ENCODE measurements at places on chromosomes 1 and 21.

DNA sequence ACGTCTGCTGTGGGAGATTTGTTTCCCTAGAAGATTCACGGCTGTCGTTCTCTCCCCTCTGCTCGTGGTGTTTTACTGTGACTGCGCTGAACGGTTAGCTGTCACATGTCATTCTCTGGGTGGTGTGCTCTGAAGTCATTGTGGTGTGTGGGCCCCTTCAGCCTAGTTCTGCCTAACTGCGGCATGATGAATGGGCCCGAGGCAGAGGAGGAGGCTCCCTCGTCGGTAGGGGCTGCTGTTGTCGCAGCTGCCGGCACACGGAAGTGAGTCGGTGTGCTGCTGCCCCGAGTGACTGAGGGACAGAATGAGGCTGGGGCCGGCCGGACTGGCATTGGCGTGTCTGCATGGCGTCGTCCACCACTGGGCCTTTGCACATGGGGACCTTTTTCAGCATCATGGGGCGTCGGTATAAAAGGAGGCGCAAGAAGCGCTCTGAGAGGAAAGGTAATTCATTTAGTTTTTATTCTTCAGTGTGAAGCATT lies 77.9 kb downstream of the ADARB1 start:
- peaks cover 3% of the 10 kb centered on the region for H3K4me1 ChIP-seq
- peak; percentile 65 for DNase-seq
- no peaks in the 10 kb centered on the region for H3K36me3 ChIP-seq
- no peaks in the 10 kb centered on the region for H3K27me3 ChIP-seq

DNA sequence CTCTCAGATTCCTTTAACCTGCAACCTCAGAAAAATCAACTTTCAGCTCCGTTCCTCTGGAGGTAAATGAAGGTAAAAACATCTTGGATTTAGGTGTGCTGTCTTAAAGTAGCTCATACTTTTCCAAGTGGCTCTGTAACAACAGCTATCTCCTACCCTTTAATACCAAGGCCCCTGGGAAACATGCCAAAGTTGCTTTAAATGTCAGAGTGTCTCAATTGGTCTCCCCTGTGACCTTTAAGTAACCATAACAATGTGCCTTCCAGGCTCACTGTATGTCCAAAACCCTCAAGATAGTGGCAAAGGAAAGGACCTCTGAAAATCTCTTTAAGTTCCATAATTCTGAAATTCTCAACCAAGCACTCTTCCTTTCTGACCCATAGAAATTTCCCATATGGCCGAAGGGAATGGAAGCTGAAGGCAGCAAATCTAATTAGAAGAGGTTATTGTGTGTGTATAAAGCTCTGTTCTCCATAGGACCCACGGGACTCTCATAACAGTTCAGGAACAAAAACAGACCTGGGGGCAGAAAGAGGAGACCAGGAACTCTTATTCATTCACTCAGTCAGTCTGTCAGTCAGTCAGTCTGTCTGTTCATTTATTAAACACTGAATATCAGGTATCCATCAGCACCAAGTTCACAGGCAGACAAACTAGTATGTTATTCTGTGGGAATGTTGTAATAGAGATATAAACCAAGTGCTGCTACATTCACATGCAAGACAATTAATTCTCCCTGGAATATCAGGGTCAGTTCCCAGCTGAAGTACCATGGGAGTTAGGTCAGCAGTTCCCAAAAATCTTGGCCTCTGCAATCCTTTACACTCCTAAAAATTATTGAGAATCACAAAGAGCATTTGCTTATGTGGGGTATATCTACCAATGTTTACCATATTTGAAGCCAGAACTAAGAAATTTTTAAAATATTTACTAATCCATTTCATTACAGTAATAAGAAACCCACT lies 19.1 kb downstream of the ASTN1 start:
- H3K4me1 ChIP-seq, result no peaks in the 10 kb centered on the region
- DNase-seq, result no peak
- no peak overlapping the region for H3K4me3 ChIP-seq
- H3K36me3 ChIP-seq, result no peaks in the 10 kb centered on the region

DNA sequence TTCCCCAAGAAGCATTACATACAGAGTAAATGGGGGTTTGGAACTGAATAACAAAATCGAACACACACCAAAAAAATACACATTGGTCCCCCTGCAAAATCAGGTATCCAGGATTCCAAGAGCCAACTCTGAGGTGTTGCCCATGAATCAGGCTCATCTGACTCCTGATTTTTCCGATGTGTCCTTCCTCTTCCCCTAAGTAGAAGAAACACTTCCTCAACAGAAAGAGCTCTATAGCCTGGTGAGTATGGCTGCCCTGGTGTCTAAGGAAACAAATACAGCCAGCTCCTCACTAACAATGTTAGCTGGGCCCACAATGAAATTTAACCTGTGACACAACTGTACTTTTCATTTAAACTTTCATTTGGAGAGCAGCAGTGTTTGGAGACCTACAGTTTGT lies 33.6 kb downstream of the ERI3 start:
- H3K27ac ChIP-seq, result no peak overlapping the region
- H3K4me1 ChIP-seq, result no peaks in the 10 kb centered on the region
- H3K36me3 ChIP-seq, result peaks cover 3% of the 10 kb centered on the region
- no peaks in the 10 kb centered on the region for H3K27me3 ChIP-seq
- no peak for DNase-seq

- H3K4me3 ChIP-seq, result no peak overlapping the region
- H3K27ac ChIP-seq, result no peak overlapping the region
- H3K36me3 ChIP-seq, result no peaks in the 10 kb centered on the region
- peak; percentile 80 for DNase-seq
- no peaks in the 10 kb centered on the region for H3K4me1 ChIP-seq
Observed at GRCh38 chr1:182120411-182121258, 59.1 kb upstream of the ZNF648 start.

- peaks cover 2% of the 10 kb centered on the region for H3K4me1 ChIP-seq
- H3K27me3 ChIP-seq, result no peaks in the 10 kb centered on the region
- H3K36me3 ChIP-seq, result no peaks in the 10 kb centered on the region
- DNase-seq, result peak; percentile 80
- no peak overlapping the region for H3K4me3 ChIP-seq
- H3K27ac ChIP-seq, result peak overlapping the region; percentile 25
Observed at GRCh38 chr1:241156231-241156965, 200.6 kb downstream of the RGS7 start.

GRCh38 chr1:74857676-74858075 lies 124.7 kb downstream of the TYW3 start:
- no peaks in the 10 kb centered on the region for H3K4me1 ChIP-seq
- no peaks in the 10 kb centered on the region for H3K36me3 ChIP-seq
- no peak for DNase-seq
- no peak overlapping the region for H3K4me3 ChIP-seq

GRCh38 chr1:165376811-165377311 lies 20.3 kb upstream of the LMX1A start:
- no peak overlapping the region for H3K27ac ChIP-seq
- H3K27me3 ChIP-seq, result peaks cover 14% of the 10 kb centered on the region
- H3K36me3 ChIP-seq, result no peaks in the 10 kb centered on the region
- no peak for DNase-seq
- H3K4me3 ChIP-seq, result no peak overlapping the region
- H3K4me1 ChIP-seq, result no peaks in the 10 kb centered on the region

DNA sequence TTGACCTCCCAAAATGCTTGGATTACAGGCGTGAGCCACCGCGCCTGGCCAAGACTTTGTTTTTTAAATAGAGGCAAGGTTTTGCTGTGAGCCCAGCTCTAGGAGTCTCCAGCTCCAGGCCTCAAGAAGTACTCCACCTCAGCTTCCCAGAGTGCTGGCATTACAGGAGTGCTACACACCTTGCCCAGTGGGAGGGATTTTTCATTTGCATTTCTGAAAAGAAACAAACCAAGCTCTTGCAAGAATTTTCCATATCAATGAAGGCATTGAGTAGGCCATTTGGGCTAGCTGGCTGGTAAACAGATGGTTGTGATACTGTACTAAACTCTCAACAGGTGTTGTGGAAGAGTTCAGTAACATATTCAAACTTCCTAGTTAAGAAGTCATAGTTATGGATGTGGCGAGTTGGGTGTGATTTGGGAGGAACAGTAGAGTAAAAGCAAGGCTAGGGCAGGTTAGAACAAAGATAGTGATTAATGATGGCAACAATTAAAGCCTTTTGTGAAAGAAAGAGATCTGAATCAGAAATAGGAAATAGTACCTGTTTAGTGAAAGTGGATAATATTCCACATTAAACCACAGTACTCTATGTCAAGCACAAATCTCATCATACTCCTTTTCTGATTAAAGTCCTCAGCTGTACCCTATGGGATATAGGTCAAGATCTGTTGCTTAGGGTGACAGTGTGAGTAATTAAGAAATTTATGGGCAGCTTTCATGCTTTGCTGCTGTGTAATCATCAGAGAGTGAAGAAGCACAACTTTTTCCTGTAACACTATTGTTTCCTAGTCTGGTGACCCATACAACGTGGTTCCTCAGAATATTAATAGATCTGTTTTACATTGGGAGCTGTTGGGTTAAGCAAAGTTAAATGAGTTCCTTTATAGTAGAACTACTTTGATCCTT lies 10.7 kb downstream of the AKIRIN1 start:
- DNase-seq, result no peak
- peaks cover 7% of the 10 kb centered on the region for H3K4me1 ChIP-seq

GRCh38 chr1:93728480-93729131 lies 47.0 kb upstream of the BCAR3 start:
- H3K4me1 ChIP-seq, result no peaks in the 10 kb centered on the region
- H3K27me3 ChIP-seq, result no peaks in the 10 kb centered on the region
- DNase-seq, result no peak

DNA sequence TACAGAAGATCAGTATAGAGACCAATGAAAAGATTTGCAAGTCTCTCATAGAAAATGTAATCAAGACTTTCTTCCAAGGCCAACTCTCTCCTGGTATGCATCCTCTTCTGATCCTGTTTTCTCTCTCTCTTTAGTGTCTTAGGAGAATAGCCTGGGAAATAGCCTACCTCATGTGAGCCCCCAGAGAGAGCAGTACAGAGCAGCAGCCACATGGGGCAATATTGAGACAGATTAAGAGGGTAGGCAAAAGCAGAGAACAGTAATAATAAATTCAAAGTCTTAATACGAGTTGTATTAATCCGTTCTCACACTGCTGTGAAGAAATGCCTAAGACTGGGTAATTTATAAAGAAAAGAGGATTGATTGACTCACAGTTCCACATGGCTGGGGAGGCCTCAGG lies 61.4 kb downstream of the RNASEL start:
- no peaks in the 10 kb centered on the region for H3K36me3 ChIP-seq
- no peak for DNase-seq
- H3K4me1 ChIP-seq, result no peaks in the 10 kb centered on the region
- H3K27ac ChIP-seq, result no peak overlapping the region
- H3K27me3 ChIP-seq, result no peaks in the 10 kb centered on the region

- no peak overlapping the region for H3K4me3 ChIP-seq
- no peak for DNase-seq
- no peaks in the 10 kb centered on the region for H3K36me3 ChIP-seq
- no peaks in the 10 kb centered on the region for H3K27me3 ChIP-seq
- H3K4me1 ChIP-seq, result peaks cover 37% of the 10 kb centered on the region
Observed at GRCh38 chr1:234985516-234986294, 142.9 kb downstream of the TOMM20 start.

GRCh38 chr1:43321331-43321891 lies 16.2 kb upstream of the MPL start:
- no peak overlapping the region for H3K4me3 ChIP-seq
- no peaks in the 10 kb centered on the region for H3K36me3 ChIP-seq
- H3K27me3 ChIP-seq, result no peaks in the 10 kb centered on the region
- H3K4me1 ChIP-seq, result no peaks in the 10 kb centered on the region
- DNase-seq, result no peak

- H3K27ac ChIP-seq, result no peak overlapping the region
- H3K36me3 ChIP-seq, result no peaks in the 10 kb centered on the region
- H3K4me1 ChIP-seq, result peaks cover 11% of the 10 kb centered on the region
- H3K4me3 ChIP-seq, result no peak overlapping the region
Observed at GRCh38 chr21:37711836-37712568, 204.3 kb downstream of the KCNJ6 start.

- no peaks in the 10 kb centered on the region for H3K4me1 ChIP-seq
- no peaks in the 10 kb centered on the region for H3K36me3 ChIP-seq
- no peaks in the 10 kb centered on the region for H3K27me3 ChIP-seq
- H3K4me3 ChIP-seq, result no peak overlapping the region
- H3K27ac ChIP-seq, result no peak overlapping the region
- no peak for DNase-seq
Observed at GRCh38 chr1:226627050-226627755, 78.6 kb downstream of the STUM start.

GRCh38 chr1:78086697-78087096 lies 40.9 kb downstream of the GIPC2 start:
- H3K36me3 ChIP-seq, result no peaks in the 10 kb centered on the region
- peaks cover 5% of the 10 kb centered on the region for H3K4me1 ChIP-seq
- H3K4me3 ChIP-seq, result no peak overlapping the region
- no peak overlapping the region for H3K27ac ChIP-seq
- DNase-seq, result no peak
- no peaks in the 10 kb centered on the region for H3K27me3 ChIP-seq

DNA sequence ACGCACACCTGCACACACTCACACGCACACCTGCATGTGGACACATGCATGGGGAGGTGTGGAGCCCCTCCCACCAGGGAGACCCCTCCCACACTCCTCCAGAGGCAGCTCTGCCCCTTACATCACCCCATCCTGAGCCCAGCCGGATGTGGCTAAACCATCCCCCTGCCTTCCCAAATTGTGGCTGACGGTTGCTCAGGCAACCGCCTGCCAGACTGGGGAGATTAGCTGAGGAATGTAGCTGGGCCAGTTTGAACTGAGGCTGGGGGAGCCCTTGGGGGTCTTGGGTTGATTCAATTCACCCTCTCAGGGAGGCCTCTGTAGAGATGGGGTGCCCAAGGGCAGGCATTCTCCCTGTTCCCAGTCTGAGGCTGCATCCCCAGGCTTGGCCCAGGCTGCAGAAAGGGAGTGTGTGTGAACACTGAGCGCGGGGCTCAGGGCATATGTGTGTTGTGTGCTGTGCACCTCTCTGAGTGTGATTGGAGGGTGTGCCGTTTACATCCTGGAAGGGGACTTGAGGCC lies 12.9 kb downstream of the PTPRU start:
- DNase-seq, result peak; percentile 81
- no peaks in the 10 kb centered on the region for H3K27me3 ChIP-seq
- no peak overlapping the region for H3K27ac ChIP-seq
- H3K36me3 ChIP-seq, result no peaks in the 10 kb centered on the region
- H3K4me1 ChIP-seq, result no peaks in the 10 kb centered on the region
- no peak overlapping the region for H3K4me3 ChIP-seq

- peak; percentile 1 for DNase-seq
- no peak overlapping the region for H3K4me3 ChIP-seq
- H3K27me3 ChIP-seq, result no peaks in the 10 kb centered on the region
- no peaks in the 10 kb centered on the region for H3K36me3 ChIP-seq
- no peaks in the 10 kb centered on the region for H3K4me1 ChIP-seq
- H3K27ac ChIP-seq, result no peak overlapping the region
Observed at GRCh38 chr1:95640746-95641145, 406.7 kb downstream of the RWDD3 start.

- DNase-seq, result no peak
- no peaks in the 10 kb centered on the region for H3K4me1 ChIP-seq
- H3K4me3 ChIP-seq, result no peak overlapping the region
- no peaks in the 10 kb centered on the region for H3K27me3 ChIP-seq
Observed at GRCh38 chr1:83802460-83803152, 196.3 kb downstream of the TTLL7 start.

- no peaks in the 10 kb centered on the region for H3K27me3 ChIP-seq
- no peak overlapping the region for H3K4me3 ChIP-seq
- no peaks in the 10 kb centered on the region for H3K36me3 ChIP-seq
- no peak overlapping the region for H3K27ac ChIP-seq
- DNase-seq, result peak; percentile 6
Observed at GRCh38 chr1:65581119-65581518, 160.7 kb downstream of the LEPR start.

All from fibroblast of lung (primary cell).